GM03348 (cell line): ENCODE measurements at places on chromosomes 4 and X.
A peak's percentile ranks its signal among the peaks of the same experiment; 100 is the strongest.

DNA sequence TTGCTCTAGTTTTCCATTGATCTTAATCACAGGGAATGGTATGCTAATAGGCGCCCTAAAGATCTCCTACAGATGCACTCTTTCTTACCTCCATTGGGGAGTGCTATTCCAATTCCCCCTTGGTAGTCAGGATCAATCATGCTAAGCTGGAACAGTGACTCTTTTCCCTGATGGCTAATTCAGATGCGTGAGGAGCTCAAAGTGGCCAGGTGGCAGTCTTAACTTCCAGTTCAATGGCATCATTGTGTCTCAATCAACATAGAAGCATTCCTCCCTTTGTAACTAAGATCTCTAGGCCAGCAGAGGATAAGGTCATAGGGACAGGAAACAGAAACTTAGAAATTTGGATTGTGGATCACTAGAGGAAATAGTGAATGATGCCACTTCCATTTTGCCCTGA, 216.8 kb downstream of the GRID2 start:
- DNase-seq = no peak

DNA sequence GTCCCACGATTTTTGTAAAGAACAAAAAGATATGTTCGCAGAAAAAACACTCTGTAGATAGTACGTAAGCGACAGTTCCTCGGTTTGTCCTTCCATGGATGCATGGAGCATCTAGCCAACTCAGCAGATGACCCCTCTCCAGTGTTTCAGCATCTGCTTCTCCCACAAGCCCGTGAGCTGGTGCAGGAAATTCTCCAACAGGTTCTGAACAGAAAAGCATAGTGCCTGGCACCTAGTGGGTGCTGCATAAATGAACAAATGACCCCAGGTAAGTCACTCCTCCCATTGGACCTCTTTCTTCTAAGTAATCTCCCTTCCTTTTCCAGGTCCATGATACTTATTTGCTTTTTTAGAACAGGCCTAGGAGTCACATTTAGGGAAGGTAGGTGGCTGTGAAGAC, 966 bp upstream of the KIAA0232 start:
- no peak for DNase-seq

- no peak for DNase-seq
Observed at GRCh38 chr4:28462766-28463700, 1602.4 kb downstream of the STIM2 start.

DNA sequence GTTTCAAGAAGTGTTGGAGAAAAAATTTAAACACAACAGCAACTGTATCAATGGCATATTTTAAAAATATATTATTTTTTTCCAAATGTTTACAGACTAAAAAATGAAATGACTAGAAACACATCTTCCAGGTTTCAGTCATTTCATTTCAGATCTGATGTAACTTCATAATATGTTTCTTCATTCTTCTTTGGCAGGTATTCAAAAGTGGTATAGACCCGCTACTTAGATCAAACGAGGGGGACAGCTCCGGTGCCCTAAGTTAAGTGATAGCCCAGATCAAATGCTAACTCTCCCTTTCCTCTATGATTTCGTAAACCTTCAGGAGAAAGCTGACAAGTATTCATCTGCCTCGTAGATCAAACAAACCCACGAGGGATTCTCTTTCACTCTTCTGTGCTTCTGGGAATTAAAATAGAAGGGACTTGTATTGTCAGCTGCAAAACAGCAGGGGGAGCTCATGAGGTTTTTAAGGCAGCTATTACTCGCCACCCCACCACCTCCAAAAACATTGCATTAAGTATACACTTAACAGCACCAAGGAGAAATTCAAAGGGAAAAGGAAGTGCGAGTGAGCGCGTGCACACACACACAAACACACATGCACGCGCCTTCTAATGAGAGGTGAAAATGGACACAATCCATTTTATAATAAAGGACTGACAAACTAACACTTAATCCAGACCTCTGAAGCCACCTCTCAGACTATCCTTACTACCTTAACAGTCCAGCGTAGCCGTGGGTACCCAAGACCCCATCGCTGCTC, 21.4 kb downstream of the HELT start:
- DNase-seq = peak; percentile 84

GRCh38 chr4:6825403-6825802, 42.9 kb downstream of the KIAA0232 start:
- no peak for DNase-seq

DNA sequence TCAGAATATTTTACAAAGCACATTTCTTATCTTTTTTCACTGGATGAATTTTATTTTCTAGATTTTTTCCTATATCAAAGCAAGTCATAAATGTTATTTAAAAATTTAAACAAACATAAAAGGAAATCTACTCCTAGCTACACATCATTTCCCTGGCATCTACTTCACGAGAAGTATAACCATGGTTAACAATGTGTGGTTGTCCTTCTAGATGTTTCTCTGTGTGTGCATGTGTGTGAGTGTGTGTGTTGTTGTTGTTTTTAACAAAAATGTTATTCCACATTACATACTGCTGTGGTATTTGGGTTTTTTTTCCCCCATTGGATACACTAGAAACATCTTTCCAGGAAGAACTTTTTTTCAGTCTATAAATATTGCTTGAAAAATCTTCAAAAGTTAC, 103.1 kb downstream of the CHIC2 start:
- no peak for DNase-seq

- peak; percentile 44 for DNase-seq
Observed at GRCh38 chr4:99205153-99205979, 13.7 kb downstream of the ADH6 start.

GRCh38 chrX:112759512-112759911, 79.8 kb upstream of the LHFPL1 start:
- no peak for DNase-seq

DNA sequence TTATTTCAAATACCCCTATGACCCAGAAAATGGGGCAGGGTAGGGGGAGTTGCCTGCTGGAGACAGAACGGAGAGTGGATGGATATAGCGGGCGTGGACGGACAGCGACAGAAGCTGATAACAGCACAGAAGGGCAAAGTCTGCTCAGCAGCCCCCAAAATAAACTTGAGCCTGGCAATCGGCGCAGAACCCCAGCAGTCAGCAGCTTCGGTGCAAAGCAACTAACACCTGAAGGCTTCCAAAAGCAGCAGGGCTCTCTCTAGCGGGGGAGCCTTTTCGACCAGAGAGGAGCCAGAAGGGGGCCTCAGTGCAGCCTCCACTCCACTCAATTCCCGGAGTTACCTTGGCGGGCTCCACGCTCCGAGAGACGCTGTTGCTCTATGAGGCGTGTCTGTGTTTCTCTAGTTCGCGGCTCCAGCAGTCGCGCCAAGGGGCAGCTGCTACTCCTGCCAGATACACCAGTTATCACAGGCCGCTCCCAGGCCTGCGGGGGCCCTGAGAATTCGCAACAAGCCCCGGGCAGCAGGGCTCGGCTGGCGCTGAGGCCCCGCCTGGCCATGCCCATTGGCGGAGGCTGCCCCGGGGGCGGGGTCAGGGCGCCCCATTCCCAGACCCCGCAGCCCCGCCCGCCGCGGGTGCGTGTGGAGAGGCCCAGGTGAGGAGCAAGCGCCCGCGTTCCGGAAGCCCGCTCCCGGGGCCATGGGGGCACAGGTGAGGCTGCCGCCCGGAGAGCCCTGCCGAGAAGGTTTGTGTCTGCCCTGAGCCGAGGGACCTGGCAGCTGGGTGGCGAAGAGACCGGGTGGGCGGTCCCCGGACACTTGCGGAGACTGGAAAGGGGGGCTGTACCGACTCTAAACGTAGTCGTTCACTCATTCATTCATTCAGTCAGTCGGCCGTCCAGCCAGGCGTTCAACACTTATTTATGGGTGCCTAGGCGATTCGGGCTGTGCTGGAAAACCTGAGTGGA, at the start of the genes CNGA1 and NIPAL1:
CNGA1 (minus strand) TSS at position 541 of the 967 bp plus-strand sequence. CDS start 63,992 bp downstream, outside the sequence.
NIPAL1 (plus strand) TSS at position 632 of the 967 bp plus-strand sequence; CDS start at position 700, 68 bp downstream.
- peak; percentile 87 for DNase-seq

- peak; percentile 35 for DNase-seq
Observed at GRCh38 chr4:152536545-152537182, 772 bp upstream of the FBXW7 start.

GRCh38 chr4:108209489-108209888, 40.8 kb upstream of the LEF1 start:
- no peak for DNase-seq

GRCh38 chr4:85492336-85492735, 17.4 kb downstream of the ARHGAP24 start:
- DNase-seq = no peak

GRCh38 chrX:8139716-8140115, 31.4 kb downstream of the VCX2 start:
- DNase-seq = no peak

GRCh38 chr4:87360338-87360935, 30.6 kb downstream of the HSD17B11 start:
- no peak for DNase-seq

GRCh38 chr4:61799794-61800193, 599.7 kb downstream of the ADGRL3 start:
- DNase-seq = no peak

DNA sequence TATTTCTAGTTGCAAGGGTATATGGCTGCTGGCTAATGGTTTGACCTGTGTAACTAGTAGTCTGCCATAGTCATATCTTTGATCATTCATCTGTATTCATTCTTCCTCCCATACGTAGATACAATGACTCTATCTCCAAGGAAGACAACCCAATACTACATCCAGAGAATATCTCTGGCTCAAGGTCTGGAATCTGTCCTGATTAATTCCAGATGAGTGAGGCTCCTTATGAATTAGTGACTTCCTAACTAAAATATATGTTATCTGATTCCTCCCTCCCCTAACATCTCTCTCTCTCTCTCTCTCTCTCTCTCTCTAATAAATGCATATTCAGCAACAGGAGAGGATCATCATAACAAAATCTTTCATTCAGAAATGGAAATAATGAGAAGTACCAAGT, 641.5 kb downstream of the FAT4 start:
- no peak for DNase-seq

GRCh38 chr4:140626661-140627376, 58.1 kb upstream of the UCP1 start:
- DNase-seq = no peak
